Stimulated activated CD8-positive, alpha-beta memory T cell treated with anti-CD3 and anti-CD28 coated beads, Interleukin-4, amount 100 ng/mL, for 1 hour (primary cell): ENCODE measurements at places on chromosomes 11 and 22.

- no peak for DNase-seq
Measured at GRCh38 chr11:126137136-126137535, 74.3 kb downstream of the RPUSD4 start.

- DNase-seq, result no peak
Measured at GRCh38 chr11:123562158-123562557, 92.3 kb downstream of the SCN3B start.

- no peak for DNase-seq
Measured at GRCh38 chr22:45882881-45883810, 93.8 kb downstream of the WNT7B start.

DNA sequence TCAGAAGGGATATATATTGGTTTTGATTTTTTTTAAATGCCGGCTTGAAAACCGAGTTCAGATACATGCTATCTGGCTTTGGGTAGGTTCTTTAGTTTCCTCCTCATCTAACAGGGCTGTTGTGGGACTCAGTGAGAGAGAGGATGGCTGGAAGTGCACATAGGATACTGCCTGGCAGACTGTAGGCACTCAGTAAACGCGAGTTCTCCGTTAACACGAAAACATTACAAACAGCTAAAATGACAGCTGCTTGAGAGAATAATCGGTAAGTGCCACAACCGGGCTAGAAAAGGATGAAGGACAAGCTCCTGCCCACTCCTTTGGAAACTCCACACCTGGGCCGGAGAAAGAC, 369 bp downstream of the XRRA1 start:
- DNase-seq, result no peak

DNA sequence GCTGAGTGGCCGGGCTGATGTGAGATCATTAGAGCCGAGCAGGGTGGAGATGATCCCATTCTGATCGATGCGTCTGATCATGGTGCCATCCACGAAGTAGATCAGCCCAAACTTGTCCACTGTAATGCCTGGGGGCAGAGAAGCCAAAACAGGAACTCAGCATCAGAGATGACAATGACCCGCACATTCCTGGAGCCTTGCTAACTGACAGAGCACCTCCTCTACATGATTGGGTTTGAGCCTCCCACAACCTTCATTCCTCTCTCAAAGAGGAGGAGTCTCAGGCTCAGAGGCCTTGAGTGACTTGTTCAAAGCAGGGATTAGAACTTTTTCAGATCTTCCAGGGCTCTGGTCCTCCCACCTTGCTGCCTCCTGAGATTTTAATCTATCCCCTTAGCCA, 133.7 kb upstream of the NARS2 start:
- no peak for DNase-seq

- no peak for DNase-seq
Measured at GRCh38 chr22:30858976-30859713, 109.4 kb downstream of the MORC2 start.

- no peak for DNase-seq
Measured at GRCh38 chr11:60971520-60971919, at the start of gene CD6. CD6 (plus strand) TSS chr11:60971680; CDS start chr11:60971866, 186 bp downstream.
